Stimulated activated CD8-positive, alpha-beta memory T cell treated with anti-CD3 and anti-CD28 coated beads, Interleukin-2, amount 100 ng/mL, for 1 hour (primary cell): ENCODE measurements at places on chromosomes 6 and 20.

GRCh38 chr20:42609618-42610017 is 580.1 kb downstream of the PTPRT start:
- DNase-seq, result no peak

DNA sequence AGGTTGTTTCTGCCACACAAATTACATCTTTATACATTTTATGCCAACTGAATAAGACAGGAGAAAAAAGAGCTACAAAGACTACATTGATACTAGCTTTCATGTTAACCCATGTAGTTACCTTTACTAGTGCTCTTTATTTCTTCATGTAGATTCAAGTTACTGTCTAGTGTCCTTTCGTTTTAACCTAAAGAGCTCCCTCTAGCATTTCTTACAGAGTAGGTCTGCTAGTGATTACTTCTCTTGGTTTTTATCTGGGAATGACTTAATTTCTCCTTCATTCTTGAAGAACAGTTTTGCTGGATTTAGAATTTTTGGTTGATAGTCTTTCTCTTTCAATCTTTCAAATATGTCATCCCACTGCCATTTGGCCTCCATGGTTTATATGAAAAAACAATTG is 21.2 kb upstream of the NOP56 start:
- no peak for DNase-seq

GRCh38 chr6:14735956-14736486 is 509.8 kb upstream of the JARID2 start:
- DNase-seq, result no peak

GRCh38 chr6:142008016-142008735 is 124.5 kb upstream of the GJE1 start:
- no peak for DNase-seq

- no peak for DNase-seq
These were observed 39.4 kb downstream of the RRBP1 start for GRCh38 chr20:17642404-17643269.

DNA sequence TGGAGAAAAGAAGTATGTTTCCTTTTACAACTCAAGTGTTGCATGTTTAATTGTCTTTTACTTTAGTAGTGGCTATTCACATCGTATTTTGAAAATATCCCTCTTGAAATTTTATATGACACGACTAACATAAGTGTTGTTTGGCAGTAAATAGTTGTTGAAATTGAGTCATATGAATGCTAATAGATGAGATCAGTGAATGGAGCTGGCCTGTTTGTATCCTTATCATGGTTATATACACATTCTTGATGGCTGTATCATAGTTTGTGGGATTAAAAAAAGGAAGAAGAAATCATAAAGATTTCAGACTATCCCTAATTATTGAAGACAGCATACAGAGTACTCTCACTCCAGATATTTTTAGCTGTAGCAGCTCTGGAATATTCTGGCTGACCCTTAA is 8.2 kb upstream of the RAE1 start:
- no peak for DNase-seq

- no peak for DNase-seq
These were observed 433.2 kb downstream of the GRIK2 start for GRCh38 chr6:101826678-101827077.

GRCh38 chr20:39038495-39038894 is 76.4 kb downstream of the DHX35 start:
- no peak for DNase-seq

- no peak for DNase-seq
These were observed 288.6 kb downstream of the PRKN start for GRCh38 chr6:162438980-162439379.

GRCh38 chr6:152232501-152233151 is 404.5 kb downstream of the SYNE1 start:
- no peak for DNase-seq

DNA sequence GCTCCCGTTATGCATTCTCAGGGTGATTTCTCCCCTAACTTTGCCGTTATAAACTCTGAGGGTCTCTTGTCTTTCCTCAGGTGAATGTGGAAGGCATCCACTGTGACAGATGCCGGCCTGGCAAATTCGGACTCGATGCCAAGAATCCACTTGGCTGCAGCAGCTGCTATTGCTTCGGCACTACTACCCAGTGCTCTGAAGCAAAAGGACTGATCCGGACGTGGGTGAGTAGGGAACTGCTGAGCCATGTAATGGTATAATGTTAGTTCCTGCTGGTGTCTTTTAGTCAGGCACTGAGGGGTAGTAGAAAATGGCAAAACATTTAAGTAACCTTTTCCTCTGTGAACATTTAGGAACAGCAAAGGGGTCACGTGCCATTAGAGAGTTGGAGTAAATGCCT is 395.4 kb downstream of the ARHGAP18 start:
- DNase-seq, result no peak

DNA sequence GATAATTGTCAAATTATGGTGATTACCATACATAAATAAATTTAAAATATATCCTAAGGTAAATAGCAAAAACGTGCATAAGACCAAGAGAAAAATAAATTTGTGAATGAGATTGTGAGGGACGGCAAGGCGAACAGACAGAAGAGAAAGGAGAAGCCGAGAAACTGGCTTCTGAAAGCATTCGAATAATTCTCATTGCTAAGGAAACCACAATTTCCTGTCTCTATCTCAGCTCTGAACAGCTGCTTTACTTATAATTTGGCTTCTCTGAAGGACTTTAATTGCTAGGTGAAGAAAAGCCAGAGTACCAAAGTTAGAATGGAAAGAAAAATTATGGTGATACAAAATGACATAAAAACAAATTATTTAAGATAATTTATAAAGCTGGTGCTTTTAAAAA is 79.0 kb upstream of the RGS17 start:
- DNase-seq, result no peak

- no peak for DNase-seq
These were observed 47.9 kb upstream of the FYN start for GRCh38 chr6:111921103-111921502.

DNA sequence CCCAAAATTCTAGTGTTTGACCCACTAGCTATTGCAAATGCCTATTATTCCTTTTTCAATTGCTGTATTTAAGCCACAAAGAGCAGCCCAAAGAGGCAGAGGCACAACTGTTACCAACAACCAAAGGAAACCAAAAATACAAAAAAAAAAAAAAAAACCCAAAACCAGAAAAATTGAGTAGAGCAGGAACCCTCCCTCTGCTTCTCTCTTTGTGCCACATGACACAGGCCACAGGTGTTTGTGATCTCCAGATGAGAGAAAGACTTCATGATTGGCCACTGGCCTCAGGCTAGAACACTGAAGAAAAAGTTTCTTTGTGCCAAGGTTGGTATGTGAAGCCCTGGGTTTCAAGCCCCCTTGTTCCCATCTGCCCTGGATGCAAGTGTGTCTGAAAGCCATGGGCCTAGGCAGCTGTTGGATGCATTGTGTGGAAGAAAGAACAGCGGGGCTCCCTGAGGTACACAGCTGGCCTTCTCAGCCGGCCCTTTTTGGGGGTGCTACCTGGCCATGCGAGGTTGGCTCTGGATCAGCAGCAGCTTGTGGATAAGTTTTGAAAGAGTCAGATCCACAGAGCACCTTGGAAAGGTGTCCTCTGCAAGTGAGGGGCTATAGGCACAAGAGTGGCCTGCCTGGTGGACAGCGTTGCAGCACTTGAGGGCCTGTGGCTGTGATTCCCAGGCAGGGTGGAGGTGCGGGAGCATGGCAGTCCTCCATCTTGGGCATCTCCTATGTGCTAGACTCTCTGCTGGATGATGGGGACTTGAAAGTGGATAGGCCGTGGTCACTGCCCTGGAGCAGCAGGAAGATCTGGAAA is 204.5 kb downstream of the ZDHHC14 start:
- DNase-seq, result no peak

DNA sequence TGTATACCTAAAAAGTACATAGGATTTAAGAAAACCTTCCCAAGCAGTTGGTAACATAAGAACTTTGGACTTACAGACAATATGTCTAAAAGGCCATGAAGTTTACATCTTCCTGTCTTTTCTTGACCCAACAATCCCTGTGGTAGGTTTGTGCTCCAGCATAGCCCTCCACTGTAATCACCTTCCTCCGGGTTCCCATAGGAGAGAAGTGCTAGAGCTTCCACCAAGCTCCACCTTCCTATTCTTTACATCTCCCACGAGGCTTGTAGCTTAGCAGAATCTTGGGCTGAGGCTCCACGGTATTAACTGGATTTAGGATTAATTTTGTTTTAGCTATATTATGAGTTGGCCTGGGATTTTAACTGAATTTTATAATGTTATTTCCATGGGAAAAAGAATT is 23.3 kb downstream of the ADGRG6 start:
- no peak for DNase-seq

GRCh38 chr6:35544769-35545361 is 32.2 kb upstream of the TULP1 start:
- no peak for DNase-seq

DNA sequence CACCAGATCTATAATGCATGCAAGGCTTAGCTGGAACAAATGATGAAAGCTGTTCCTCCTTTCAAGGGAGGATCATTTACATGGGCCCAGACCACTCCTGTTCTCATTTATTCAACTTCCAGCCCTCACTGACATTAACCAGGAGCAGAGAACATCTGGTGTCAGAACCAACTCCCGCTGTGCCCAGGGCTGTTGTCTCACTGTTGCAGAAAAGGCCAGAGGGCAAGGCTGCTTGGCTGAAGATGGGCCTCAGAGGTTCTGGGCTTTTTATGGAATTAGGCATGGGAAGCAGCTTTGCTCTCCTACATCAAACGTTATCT is 164.2 kb downstream of the GMPR start:
- DNase-seq, result no peak

- no peak for DNase-seq
These were observed 9.4 kb upstream of the COMMD7 start for GRCh38 chr20:32752458-32753250.

DNA sequence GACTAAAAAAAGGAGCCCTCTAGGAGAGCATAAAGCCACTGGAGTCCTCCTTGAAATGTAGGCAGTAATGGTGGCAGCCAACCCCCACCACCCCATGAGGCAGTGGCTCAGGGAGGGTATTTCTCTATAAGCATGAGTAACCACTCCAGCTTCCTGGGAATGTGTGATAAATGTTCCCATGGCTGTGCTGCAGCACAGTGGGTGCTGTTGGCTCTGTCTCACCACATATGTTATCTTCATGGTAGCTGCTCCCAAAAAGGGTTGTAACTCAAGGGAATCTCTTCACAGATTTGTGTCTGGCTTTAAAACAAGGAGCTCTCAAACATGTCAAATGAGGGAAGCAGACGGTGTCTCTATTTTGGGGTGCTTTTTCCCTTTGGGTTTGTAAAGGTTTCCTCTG is 7.5 kb upstream of the PHACTR1 start:
- no peak for DNase-seq

DNA sequence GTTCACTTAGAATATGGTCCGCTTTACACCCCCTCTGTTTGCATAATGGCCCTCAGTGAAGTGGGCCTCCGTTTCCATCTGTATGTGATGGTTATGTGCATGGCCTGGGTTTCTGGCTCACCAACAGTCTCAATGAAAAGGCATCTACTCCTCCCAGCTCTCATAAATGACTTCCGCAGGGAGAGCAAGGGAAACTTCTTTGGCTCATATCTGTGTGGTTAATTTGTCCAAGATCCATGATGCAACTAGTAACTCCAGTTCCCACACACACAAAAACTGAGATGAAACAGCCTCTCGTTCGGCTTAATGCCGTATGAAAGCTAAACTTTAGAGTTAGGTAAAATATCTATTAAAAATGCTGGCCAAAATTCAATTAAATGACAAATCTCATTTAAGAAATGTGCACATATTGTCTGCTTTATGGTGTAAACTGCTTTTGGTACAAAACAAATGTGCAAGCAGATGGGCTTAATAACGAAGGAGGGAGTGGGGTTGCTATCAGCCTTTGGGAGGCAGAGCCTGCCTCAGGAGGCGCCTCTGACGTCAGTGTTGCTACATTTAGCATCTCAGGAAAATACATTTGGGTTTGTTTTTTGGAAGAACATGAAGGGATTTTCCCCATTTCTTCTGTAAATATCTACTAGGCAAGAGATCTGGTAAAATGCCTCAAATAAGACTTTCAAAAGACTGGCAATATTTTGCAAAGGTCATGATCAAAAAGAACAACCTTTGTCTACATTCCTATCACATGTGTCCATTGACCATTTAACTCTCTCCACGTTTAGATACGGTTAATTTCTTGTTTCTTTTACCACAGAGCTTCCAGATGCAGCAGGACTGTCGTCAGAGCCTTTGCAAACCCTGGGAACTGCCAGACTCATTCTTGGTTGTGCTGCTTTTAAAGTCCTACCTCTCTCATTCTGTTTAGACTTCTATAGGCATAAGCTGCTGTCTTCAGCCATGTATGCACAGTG is 96.8 kb downstream of the ARMC2 start:
- no peak for DNase-seq

DNA sequence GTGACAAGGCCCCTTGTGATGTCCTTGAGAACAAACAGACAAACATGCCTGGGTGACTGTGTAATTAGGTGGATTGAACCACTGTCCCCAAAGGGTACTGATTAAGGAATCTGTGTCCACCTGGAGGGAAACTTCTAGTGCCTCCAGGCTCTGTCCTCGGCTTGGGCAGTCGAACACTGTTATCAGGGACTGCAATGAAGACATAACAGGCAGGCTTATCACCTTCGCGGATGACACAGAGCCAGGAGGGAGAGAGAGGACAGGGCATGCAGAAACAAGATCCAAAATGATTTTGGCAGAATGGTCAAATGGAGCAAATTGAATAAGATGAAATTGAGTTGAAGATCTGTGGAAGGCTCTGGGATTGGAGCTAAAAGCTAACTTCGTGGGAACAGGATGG is 60.9 kb upstream of the ZFAND3 start:
- no peak for DNase-seq

DNA sequence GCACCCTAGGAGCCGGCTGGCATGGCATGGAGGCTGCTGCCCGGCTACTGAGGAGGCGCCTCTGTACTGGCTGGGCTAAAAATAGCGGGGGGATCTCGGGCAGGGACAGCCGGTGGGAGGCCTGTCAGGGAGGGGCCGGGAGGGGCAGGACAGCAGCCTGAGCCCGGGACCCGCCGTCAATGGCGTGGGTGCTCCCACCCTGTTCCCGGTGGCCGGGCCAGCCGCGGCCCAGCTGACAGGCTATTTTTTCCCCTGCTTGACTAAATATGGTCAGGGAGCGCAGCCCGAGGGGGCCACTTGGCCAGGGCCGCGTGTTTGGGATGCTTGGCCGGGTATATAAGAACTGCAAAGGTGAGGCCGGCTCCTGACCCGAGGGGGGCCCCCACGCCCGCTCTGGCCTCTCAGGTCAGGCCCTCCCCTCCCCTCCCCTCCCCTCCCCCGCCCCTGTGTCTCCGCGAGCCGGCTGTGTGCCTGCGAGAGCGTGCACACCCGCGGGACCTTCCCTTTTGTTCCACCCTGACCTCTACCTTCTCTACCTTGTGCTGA is 74.4 kb upstream of the GATA5 start:
- DNase-seq, result no peak

GRCh38 chr20:34713194-34713943 is 9.2 kb downstream of the TP53INP2 start:
- no peak for DNase-seq

GRCh38 chr6:141443668-141444289 is 688.9 kb upstream of the GJE1 start:
- DNase-seq, result no peak
